ENCODE measurements at places on chromosomes 4 and X. TPM values are rescaled to one million over a fixed set of nuclear protein-coding genes. Genes with fewer than 3 reads are reported as not detected.

The PLP1 gene
- not detected for total RNA-seq

The ARX gene
- total RNA-seq: 0.12 TPM

The MAGEB10 gene
- not detected for total RNA-seq

The PALLD gene
- total RNA-seq: 79.6 TPM

The NSG1 gene
- total RNA-seq: 0.86 TPM

The PCDH7 gene
- 0.11 TPM for total RNA-seq

The GSPT2 gene
- total RNA-seq: 8.5 TPM

The MCF2 gene
- total RNA-seq: not detected

The MTMR8 gene
- total RNA-seq: 0.45 TPM

The TLR6 gene
- total RNA-seq: 5.0 TPM

The CLDN34 gene
- total RNA-seq: not detected

The TMEM31 gene
- not detected for total RNA-seq

The SLC25A6 gene
- total RNA-seq: 424 TPM

The PRSS12 gene
- total RNA-seq: 0.41 TPM

The CENPVL1 gene
- total RNA-seq: not detected

The CAMK2D gene
- total RNA-seq: 17.7 TPM

The SPIN2B gene
- 9.7 TPM for total RNA-seq

The SMIM31 gene
- total RNA-seq: 0.02 TPM

The CFP gene
- 0.55 TPM for total RNA-seq

The AR gene
- 4.1 TPM for total RNA-seq

The MAP7D2 gene
- total RNA-seq: 7.1 TPM

The TMEM154 gene
- total RNA-seq: 0.18 TPM

The CFI gene
- 0.72 TPM for total RNA-seq

The TAB3 gene
- 9.0 TPM for total RNA-seq

The FAM47E gene
- total RNA-seq: not detected

The EMCN gene
- total RNA-seq: not detected

The PIGA gene
- 9.1 TPM for total RNA-seq

The TRIM75 gene
- total RNA-seq: not detected

The CT45A1 gene
- not detected for total RNA-seq

The NXF2B gene
- total RNA-seq: not detected

The ZMAT1 gene
- 0.03 TPM for total RNA-seq

The STOX2 gene
- total RNA-seq: 4.1 TPM

The STAG2 gene
- 46.9 TPM for total RNA-seq

The RASSF6 gene
- total RNA-seq: 0.76 TPM

The SOX3 gene
- not detected for total RNA-seq

The GAGE1 gene
- total RNA-seq: not detected

The ADAM29 gene
- total RNA-seq: not detected

The TEX11 gene
- total RNA-seq: not detected

The AKAP14 gene
- not detected for total RNA-seq

The RBM46 gene
- total RNA-seq: not detected

The ALAS2 gene
- total RNA-seq: not detected

The MSX1 gene
- 10.9 TPM for total RNA-seq

The GRXCR1 gene
- total RNA-seq: not detected

The VSIG4 gene
- total RNA-seq: not detected

The SHROOM3 gene
- total RNA-seq: 3.6 TPM

The EGF gene
- 0.27 TPM for total RNA-seq

The TNIP3 gene
- total RNA-seq: 0.44 TPM

The MAGEA11 gene
- total RNA-seq: not detected

The DOK7 gene
- total RNA-seq: 0.34 TPM
